ENCODE measurements at places on chromosomes 13 and 19.

DNA sequence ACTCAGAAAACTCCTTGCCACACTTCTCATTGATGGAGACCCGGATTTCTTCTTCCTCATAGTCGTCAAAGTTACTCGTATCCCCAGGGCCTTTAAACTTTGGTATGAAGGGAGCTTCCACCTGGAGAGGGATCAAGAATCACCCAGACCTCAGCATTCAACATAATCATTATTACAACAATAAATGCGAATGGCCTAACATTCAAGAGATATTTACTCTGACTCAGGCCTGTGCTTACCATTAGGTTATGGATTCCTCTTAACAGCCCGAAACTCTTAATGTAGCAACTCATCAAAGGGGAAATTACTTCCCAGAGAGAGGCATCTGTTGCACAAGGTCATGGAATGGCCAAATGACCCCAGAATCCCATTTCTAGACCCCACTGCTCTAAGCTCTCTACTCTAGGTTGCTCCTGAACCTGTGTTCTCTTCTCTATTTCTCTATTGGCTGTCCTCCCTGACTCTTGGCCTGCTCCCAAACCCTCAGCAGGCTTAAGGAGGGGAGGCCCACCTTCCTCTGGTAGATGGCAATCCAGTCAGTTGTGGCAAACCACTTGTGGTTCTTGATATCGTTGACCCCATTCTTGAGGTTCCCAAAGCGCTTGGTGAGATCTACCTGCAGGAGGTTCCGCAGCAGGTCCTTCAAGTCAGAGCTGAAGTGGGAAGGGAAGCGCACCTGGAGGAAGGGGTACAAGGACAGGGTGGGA lies 2.7 kb upstream of the SAMD1 start:
- no peak for DNase-seq

DNA sequence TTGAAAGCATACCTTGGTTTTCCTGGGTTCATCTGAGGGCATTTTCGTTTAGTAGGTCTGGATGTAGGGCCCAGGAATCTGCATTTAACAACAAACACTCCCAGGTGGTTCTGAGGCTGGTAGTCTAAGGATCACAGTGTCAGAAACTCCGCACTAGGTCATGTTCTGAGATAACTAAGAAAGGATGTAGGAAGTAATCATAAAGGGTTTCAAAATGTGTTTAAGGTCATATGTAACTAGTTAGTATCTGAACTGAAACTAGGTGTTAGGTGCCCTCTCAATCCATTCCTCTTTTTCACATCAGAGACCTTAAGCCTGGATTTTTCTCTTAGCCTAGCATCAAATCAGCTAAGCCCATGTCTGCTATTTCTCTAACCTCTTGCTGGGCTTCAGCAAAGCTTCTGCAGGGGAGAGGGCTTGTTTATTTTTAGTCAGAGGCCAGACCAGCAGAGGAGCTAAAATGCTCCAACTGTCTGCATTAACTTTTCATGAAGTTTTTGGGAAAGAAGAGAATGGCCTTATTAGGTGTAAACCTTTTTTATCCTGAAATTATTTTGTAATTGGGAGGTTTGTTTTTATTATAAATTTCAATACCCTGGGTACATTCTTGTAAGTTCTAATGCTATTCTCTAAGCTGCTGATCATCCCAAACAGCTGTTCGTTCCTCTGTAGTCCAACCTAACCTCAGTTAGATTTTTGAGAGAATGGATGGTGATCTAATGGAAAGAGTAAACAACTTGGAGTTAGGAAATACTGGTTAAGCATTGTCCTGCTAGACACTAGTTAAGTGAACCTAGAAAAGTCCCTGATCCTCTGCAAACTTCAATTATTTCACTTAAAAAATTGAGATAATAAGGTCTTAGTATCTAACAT lies 262.8 kb upstream of the RFC3 start:
- DNase-seq = no peak

- DNase-seq = no peak
Measured at GRCh38 chr13:48778610-48779009, 124.9 kb downstream of the CYSLTR2 start.

GRCh38 chr19:12611361-12611699 lies 610 bp downstream of the ZNF791 start:
- DNase-seq = peak; percentile 43

DNA sequence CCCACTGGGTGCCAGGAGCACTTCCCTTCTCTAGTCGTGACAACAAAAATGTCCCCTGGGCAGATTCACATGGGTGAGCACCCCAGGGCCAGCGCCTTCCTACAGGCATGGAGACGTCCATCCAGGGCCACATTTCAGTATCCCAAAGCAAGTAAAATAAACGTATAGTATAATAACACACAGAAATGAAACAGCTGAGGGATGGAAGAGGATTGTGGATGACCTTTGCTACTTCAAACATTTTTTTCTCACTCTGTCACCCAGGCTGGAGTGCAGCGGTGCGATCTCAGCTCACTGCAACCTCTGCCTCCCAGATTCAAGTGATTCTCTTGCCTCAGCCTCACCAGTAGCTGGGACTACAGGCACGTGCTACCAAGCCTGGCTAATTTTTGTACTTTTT lies 28.2 kb downstream of the CILP2 start:
- no peak for DNase-seq

DNA sequence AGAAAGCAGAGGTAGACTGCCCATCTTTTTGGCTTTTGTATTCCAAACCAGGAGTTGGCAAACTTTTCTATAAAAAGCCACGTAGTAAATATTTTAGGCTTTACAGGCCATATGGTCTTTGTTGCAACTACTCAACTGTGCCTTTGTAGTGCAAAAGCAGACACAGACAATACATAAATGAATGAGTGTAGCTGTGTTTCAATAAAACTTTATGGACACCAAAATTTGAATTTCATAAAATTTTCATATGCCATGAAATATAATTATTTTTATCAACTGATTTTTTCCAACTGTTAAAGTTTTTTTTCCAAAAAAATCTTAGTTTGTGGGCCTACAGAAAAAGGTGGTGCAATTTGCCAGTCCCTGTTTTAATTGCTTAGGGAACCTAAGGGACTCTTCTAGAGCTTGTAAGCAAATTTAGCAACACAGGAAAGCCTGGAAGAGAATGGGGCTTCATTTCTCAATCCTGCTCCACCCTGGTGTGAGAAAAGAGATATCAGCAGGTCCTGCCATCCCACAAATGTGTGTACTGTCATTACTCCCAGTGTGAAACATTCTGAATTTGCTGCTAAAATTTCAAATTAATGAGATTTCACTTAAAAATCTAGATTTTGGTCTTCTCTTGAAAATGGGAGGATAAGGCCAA lies 194.2 kb downstream of the RGCC start:
- no peak for DNase-seq

DNA sequence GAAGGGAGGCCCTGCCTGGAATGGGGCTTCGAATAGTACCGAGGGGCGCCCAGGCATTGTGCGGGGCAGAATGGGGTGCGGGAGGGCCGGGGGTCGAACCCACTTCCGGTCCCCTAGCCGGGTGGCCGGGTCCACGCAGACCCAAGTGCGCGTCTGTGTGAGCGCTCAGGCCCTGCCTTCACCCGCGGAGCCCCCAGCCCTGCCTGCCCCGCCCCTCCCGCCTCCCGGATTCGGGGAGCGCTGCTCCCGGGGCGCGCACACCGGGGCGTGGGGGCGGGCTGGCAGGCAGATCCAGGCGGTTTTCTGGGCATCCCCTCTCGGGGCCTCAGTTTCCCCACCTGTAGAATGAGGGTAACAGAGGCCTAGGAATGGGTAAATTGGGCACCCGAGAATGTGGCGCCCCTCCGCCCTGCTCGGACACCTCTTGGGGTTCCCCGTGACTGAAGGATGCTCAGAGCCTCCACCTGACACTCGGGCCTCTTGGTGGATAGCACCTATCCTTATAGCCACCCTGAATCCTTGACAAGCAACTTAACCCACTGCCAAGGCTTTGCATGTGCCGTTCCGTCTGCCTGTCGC lies 682 bp downstream of the PIK3R2 start:
- DNase-seq = no peak

DNA sequence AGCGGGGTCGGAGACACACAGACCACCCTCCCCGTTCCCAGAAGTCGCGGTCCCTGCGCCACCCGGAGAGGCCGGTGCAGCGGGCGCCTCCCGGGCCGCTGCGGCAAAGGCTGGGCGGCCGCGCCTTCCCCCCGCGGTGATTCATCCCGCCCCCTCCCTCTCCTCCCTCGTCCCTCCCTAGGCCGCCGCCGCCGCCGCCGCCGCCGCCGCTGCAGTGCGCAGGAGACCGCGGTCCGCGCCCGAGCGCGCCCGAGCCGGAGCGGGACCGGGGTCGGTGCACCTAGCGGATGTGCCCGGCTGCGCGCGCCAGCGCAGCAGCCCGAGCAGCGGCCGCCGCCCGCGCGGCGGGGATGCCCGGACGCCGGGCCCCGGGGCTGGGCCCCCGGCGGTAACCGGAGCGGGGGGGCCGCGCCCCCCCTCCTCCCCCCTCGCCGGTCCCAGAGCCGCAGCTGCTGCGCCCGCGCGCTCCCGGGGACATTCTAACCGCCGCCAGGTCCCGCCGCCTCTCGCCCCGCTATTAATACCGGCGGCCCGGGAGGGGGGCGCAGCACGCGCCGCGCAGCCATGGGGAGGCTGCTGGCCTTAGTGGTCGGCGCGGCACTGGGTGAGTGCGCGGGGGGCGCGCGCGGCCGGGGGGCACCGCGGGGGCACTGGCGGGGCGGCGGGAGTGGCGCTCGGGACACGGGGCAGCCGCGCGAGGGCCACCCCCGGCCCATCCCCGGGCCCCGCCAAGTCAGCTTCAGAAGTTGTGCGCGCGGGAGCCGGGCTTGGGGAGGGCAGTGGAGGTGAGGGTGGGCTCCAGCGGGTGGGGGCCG lies at the start of gene SCN1B:
SCN1B (plus strand) TSS at position 214 of the 815 bp plus-strand sequence; CDS start at position 565, 351 bp downstream.
- peak; percentile 17 for DNase-seq

DNA sequence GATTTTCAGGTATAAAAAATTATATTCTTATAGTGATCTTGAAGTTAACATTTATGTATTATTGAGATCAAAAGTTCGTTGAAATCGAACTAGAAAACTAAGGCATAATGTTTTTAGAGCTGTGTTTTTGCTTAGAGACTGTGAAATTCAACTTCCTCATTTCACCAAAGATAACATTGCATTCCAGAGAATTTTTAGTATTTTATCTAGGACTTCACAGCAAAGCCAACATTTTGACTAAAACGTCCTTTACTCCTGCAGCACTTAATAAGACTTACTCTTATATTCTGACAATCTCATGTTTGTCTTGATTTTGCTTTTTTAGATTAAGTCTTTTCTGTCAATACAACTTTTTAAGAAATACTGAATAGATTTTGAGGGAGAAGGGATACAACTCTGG lies 4.7 kb downstream of the KCTD4 start:
- DNase-seq = no peak

Measured in NCI-H2107 (cell line).